ENCODE measurements at places on chromosomes 5 and 9. TPM values are rescaled to one million over a fixed set of nuclear protein-coding genes. Genes with fewer than 3 reads are reported as not detected.

Gene NCS1
- total RNA-seq = 5.2 TPM

Gene IFNA21
- total RNA-seq = not detected

- no peaks in the 10 kb centered on the region for H3K4me1 ChIP-seq
- H3K36me3 ChIP-seq = no peaks in the 10 kb centered on the region
- no peak overlapping the region for H3K27ac ChIP-seq
- no peaks in the 10 kb centered on the region for H3K27me3 ChIP-seq
Measured at GRCh38 chr9:93595861-93596365, 19.5 kb downstream of the PHF2 start.

Gene RFESD
- 11.8 TPM for total RNA-seq

DNA sequence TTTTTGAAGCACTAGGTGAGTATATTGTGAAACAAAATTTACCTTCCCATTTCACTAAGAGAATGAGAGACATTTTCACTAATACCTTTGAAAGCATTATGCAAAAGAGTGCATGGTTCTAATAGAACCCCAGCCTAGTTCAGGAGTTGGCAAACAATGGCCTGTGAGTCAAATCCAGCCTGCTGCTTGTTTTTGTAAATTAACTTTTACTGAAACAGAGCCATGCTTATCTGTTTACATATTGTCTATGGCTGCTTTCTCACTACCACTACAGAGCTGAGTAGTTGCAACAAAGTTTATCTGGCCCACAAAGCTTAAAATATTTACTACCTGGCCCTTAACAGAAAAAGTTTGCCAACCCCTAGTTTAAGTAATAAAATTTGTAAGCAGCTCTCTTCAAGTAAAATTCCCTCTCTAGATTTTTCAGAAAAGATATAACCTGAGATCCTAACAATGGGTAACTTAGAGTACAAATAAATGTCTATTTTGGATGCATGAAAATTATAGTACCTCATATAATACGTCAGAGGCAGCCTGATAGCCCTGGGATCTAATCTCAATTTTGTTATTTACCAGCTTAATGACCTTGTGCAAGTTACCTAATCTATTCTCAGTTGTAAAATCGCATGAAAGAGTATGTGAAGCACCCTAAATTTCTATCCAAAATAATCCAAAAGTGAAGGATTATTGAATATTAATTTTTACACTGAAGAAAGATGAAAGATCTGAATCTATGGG, 50.7 kb upstream of the ARL15 start:
- peak overlapping the region; percentile 43 for H3K27ac ChIP-seq
- peaks cover 27% of the 10 kb centered on the region for H3K4me1 ChIP-seq
- no peaks in the 10 kb centered on the region for H3K27me3 ChIP-seq
- no peak overlapping the region for H3K4me3 ChIP-seq

- H3K27me3 ChIP-seq = no peaks in the 10 kb centered on the region
- H3K4me1 ChIP-seq = no peaks in the 10 kb centered on the region
- no peaks in the 10 kb centered on the region for H3K36me3 ChIP-seq
- H3K27ac ChIP-seq = no peak overlapping the region
Measured at GRCh38 chr5:109652096-109652495, 37.6 kb upstream of the MAN2A1 start.

- H3K4me3 ChIP-seq = no peak overlapping the region
- no peaks in the 10 kb centered on the region for H3K36me3 ChIP-seq
- DNase-seq = peak; percentile 36
Measured at GRCh38 chr5:152349683-152350526, 55.2 kb downstream of the NMUR2 start.

Gene ZFP2
- 10.4 TPM for total RNA-seq

Gene PCDHB13
- total RNA-seq = 8.6 TPM

GRCh38 chr5:72407541-72407940, 87.4 kb downstream of the PTCD2 start:
- no peaks in the 10 kb centered on the region for H3K27me3 ChIP-seq
- no peak overlapping the region for H3K27ac ChIP-seq
- H3K36me3 ChIP-seq = no peaks in the 10 kb centered on the region

DNA sequence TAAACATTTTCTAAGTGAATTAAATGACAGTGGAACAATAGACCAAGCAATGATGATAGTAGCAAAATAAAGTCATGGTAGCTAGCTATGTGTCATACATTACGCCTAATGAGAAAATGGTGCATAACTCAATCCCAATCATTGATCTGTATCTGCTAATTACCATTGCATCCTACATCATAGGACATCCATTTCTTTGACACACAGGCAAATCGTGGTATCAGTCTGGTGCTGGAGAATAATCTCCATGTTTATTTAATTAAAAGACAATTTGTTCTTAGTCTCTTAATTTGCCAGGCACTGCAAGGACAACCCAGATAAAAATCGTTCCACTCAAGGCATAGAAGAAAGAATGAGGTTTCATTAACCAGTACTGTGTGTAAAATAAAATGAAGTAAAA, 89.6 kb upstream of the SMC5 start:
- no peak for DNase-seq
- no peaks in the 10 kb centered on the region for H3K27me3 ChIP-seq
- H3K27ac ChIP-seq = no peak overlapping the region
- no peak overlapping the region for H3K4me3 ChIP-seq
- H3K36me3 ChIP-seq = no peaks in the 10 kb centered on the region

DNA sequence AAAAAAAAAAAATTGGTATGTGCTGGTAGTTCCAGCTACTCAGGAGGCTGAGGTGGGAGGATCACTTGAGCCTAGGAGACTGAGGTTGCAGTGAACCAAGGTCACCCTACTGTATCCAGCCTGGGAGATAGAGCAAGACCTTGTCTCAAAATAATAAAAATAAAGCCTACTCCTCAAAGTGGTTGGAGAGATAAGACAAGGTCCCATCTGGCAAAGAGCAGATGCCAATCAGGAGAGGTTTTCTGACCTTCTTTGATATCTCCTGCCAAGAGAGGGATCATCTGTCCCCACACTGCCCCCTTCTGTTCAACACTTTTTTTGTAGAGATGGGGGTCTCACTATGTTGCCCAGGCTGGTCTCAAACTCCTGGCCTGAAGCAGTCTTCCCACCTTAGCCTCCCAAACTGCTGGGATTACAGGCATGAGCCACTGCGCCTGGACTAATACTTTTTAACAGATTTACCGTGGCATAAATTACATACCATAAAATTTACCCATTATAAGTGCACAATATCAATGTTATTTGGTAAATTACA, 64.7 kb downstream of the SH3PXD2B start:
- H3K27ac ChIP-seq = no peak overlapping the region
- no peak overlapping the region for H3K4me3 ChIP-seq
- DNase-seq = no peak
- no peaks in the 10 kb centered on the region for H3K4me1 ChIP-seq
- H3K27me3 ChIP-seq = no peaks in the 10 kb centered on the region
- H3K36me3 ChIP-seq = no peaks in the 10 kb centered on the region

DNA sequence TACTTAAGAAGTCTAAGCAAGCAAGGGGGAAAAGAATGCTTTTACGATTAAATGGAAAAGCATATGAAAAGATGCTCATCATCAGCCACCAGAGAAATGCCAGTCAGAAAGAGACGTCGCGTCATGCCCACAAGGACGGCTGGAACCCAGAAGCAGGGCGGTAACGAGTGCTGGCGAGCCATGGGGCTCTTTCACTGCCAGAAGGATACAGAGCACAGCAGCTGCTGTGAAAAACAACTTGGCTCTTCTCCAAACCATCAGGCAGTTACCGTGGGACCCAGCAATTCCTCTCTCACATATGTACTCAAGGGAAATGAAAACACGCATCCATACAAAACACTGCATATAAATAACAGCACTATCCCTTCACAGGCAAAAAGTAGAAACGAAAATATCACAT, 95.5 kb downstream of the CAMSAP1 start:
- H3K4me1 ChIP-seq = no peaks in the 10 kb centered on the region
- no peak overlapping the region for H3K27ac ChIP-seq
- no peaks in the 10 kb centered on the region for H3K36me3 ChIP-seq
- no peak overlapping the region for H3K4me3 ChIP-seq

DNA sequence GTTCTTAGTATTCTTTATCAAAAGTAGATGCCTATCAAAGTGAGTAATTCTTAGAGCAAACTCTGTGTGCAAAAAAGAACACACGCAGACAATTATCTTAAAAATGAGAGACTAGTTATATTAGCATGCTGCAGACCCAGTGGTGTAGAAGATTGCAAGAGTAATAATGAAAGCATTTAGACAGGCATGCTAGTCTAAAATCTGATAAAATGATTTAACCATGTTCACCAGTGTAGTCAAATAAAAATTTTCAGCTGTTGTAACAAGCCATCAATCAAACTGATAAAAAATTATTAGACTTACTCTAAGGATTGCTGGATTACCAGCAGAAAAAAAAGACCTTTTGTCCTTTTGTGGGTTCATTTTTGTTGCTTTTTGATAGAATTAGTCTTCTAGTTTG, 241.9 kb upstream of the TLE4 start:
- DNase-seq = no peak
- no peaks in the 10 kb centered on the region for H3K27me3 ChIP-seq
- H3K4me3 ChIP-seq = no peak overlapping the region
- no peak overlapping the region for H3K27ac ChIP-seq
- no peaks in the 10 kb centered on the region for H3K36me3 ChIP-seq

DNA sequence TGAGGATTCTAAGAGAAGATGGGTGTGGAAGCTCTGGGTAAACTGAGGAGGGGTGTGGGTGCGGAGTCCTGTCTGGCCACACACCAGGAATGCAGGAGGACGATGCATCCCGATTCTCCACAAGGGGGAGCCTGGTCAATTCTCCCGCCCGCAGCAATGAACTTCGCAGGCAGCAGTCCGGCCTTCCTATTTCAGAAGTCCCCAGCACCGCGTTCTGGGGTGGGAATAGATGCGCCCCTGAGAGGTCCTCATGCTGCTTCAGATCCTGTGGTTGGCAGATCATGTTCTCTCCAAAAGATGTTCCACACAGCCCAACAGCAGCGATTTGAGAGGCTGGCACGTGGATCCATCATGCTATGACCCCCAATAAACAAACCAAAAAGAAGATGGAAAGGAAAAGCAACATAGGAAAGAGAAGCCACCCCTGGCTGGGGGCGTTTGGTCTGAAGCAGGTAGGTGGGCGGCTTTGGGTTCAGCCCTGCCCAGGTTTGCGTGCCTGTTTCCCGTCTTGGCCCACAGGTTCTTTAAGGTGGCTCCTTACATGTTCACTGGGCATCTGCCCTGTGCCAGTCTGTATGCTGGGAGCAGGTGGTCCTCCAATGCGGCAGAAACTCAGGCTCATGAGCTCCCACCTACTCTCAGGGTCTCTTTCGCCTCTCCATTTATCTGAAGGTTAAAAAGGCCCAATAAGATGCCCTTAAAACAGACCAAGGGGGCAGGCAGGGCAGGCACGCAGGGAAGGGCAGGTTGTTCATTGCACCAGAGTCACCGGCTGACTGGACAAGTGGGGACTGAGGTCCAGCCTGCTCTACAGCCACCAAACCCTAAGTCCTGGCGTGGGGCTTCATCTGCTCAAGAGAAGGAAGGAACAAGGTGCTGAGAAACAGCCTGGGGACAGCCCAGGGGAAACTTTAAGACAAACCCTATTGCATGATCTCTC, 171.6 kb downstream of the PAX5 start:
- no peaks in the 10 kb centered on the region for H3K36me3 ChIP-seq
- H3K4me1 ChIP-seq = no peaks in the 10 kb centered on the region
- no peaks in the 10 kb centered on the region for H3K27me3 ChIP-seq
- peak; percentile 65 for DNase-seq

DNA sequence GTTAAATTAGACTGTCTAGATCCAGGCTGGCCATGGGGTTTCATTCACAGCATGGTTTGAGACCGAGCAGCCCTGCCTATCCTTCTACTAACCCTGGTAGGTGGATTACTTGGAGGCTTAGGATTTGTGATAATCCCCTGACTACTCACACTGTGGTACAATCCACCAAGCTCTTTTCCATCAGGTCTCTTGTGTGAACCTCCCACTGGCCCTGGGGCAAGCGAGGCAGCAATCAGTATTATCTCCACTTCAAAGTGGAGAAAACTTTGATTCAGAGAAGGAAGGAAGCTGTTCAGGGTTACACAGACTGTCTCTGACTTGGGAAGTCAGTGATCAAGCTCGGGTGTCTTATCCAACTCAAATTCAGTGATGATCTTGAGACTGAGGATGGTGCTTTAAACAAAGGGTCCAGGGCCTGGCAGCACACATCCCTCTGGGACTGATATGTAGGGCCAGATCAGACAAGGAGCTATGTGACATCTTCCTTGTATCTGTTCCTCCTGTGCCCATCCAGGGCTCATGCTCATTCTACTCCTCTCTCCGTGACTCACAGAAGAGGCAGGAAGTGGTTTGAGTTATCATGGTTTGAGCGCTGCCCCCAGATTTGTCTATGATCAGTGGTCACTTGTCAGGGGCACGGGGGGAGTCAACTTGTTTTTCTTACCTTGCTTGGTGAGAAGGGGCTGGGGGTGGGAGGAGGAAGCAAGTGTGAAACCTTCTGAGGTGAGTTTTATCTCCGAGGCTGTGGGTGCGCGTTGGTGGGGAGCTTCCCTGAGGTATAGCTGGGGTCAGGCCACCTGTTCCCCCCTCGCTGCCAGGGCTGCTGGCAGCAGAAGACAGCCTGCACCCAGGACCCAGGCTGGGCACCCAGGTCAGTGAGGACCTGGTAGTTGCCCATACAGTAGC, 48.6 kb downstream of the RGS3 start:
- H3K4me1 ChIP-seq = peaks cover 6% of the 10 kb centered on the region
- H3K4me3 ChIP-seq = no peak overlapping the region
- no peak for DNase-seq
- H3K27ac ChIP-seq = no peak overlapping the region
- no peaks in the 10 kb centered on the region for H3K27me3 ChIP-seq

Gene CDC26
- total RNA-seq = 19.8 TPM

DNA sequence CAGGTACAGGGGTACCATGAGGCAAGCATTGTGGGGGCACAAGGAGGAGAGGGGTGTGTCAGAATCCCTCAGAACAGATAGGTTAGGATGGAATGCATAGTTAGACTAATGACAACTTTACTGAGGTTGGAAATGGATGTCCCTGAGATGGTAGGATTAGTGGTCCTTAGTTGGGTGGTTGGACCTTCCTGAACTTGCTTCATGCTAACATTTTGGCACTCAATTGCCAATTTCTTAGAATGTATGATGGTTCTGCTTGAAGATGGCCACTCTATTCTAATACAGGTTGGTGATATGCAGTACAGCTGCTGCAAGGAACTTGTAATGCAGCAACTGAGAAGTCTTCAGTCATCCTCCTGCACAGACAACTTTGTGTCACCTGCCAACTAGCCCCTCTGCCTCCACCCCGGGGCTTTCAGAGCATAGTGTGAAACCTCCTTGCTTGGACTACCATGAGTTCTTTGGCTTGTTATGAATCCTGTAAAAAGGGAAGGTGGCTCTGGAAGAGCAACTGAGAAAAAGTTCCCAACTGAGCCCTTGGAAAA, 5.4 kb downstream of the CCNI2 start:
- no peak overlapping the region for H3K4me3 ChIP-seq
- peaks cover 3% of the 10 kb centered on the region for H3K4me1 ChIP-seq
- H3K36me3 ChIP-seq = no peaks in the 10 kb centered on the region
- no peaks in the 10 kb centered on the region for H3K27me3 ChIP-seq
- DNase-seq = no peak
